ENCODE measurements at places on chromosomes 3 and 15.
A peak's percentile ranks its signal among the peaks of the same experiment; 100 is the strongest.

DNA sequence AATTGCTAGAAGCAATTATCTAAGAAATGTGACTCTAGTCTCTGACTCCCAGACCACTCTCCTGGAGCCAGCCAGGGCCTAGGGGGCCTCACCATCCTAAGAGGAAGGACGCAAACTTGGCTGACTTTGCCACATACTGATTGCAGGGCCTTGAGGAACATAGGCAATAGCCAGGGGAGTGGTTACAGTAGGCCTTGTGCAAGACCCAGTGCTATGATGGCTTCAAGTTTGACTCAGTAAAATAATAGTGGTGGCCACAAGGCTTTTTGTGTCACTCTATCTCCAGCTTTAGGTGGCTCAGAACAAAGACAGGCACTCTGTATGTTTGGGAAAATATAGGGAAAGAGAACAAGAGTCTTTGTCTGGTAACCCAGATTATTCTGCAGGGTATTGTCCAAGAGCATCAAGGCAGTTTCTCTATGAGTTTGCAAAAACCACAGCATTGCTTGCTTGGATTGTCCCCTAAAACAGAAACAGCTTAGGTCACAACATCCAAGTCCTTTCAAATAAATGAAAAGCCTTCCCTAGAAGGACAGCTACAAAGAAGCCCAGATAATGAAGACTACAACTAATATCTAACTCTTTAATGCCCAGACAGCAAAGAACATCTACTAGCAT lies 631.5 kb downstream of the PYDC2 start:
- no peak for DNase-seq

- no peak for DNase-seq
Observed at GRCh38 chr15:36810656-36811449, 231.4 kb downstream of the CDIN1 start.

- DNase-seq: no peak
Observed at GRCh38 chr3:134056464-134056891, 26.8 kb upstream of the SLCO2A1 start.

DNA sequence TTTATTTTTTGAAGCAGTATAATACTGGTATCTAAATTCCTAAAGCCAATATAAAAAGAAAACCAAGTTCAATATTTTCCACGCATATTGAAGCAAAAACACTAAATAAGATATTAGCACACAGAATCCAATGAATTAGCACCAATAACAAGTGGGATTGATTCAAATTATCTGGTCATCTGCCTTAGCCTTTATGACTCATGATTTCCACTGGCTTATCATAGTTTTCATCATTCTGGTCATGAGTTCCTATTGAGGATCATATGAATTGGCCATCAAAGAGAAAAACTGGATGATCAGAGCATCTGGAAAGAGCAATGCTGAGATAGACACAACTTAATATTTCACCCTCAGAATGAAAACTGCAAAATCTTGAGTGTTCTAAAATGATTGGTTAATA lies 809.9 kb downstream of the MCTP2 start:
- no peak for DNase-seq

DNA sequence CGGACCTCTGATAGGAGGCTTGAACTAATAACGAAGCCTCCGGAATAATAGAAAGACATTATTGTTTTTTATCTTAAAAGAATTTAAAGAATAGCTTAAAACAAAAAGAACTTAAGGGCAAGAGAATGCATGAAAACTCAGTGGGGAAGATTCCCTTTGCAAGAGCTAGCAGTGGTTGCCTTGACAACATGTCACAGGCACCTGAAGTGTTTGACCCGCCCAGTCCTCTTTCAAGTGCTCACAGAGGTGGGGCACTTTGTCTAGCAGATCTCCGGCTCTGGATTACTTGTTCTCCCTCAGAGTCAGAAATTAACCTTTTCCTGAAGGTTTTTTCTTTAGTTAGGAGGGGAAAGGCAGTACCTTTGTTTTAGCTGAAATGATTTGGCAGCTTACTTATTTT lies 37.8 kb downstream of the LARS2 start:
- DNase-seq: peak; percentile 21

DNA sequence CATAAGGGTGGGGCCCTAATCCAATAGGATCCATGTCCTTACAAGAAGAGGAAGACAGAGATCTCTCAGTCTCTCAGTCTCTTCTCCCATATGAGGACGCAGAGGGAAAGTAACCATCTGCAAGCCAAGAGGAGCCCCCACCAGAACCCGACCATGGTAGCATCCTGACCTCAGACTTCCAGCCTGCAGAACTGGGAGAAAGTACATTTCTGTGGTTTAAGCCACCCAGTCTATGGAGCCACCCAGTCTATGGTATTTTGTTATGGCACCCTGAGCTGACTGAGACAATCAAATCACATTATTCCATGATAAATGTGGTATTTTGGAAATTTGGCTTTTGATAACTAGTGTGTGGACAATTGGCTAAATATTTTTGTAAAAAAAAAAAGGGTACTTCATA lies 101.5 kb upstream of the TMC3 start:
- no peak for DNase-seq

- DNase-seq: peak; percentile 68
Observed at GRCh38 chr15:94083467-94084052, 147.8 kb upstream of the MCTP2 start.

- DNase-seq: peak; percentile 75
Observed at GRCh38 chr3:52171514-52172261, 17.5 kb upstream of the POC1A start.

GRCh38 chr15:20294651-20295237 lies 246.9 kb downstream of the GOLGA6L6 start:
- no peak for DNase-seq

- no peak for DNase-seq
Observed at GRCh38 chr3:115646027-115646690, 22.8 kb downstream of the GAP43 start.

GRCh38 chr15:52102463-52102862 lies 10.1 kb downstream of the BCL2L10 start:
- peak; percentile 58 for DNase-seq

- peak; percentile 3 for DNase-seq
Observed at GRCh38 chr3:164673738-164674137, 404.6 kb downstream of the SI start.

All from bronchial epithelial cell (primary cell).